ENCODE measurements at places on chromosomes 4 and X.

DNA sequence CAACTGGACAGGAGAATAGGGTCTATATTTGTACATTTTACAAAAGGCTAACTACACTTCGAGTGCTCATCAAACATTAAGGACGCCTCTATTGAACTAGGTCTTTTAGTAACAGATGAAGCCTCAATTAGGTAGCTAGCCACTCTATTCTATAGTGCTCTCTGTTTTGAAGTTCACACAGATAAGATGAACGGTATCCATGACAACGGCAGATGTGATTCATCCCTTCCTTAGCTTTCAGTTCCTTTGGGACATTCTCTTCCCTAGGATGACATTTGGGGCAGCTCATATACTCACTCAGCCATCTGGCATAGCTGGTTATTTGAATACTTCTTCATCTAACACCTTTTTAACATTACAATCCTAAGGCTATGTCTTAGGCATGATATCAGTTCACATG lies 62.4 kb upstream of the WDFY3 start:
- DNase-seq = peak; percentile 6

- no peak for DNase-seq
Measured at GRCh38 chr4:101593666-101594065, 196.9 kb upstream of the BANK1 start.

DNA sequence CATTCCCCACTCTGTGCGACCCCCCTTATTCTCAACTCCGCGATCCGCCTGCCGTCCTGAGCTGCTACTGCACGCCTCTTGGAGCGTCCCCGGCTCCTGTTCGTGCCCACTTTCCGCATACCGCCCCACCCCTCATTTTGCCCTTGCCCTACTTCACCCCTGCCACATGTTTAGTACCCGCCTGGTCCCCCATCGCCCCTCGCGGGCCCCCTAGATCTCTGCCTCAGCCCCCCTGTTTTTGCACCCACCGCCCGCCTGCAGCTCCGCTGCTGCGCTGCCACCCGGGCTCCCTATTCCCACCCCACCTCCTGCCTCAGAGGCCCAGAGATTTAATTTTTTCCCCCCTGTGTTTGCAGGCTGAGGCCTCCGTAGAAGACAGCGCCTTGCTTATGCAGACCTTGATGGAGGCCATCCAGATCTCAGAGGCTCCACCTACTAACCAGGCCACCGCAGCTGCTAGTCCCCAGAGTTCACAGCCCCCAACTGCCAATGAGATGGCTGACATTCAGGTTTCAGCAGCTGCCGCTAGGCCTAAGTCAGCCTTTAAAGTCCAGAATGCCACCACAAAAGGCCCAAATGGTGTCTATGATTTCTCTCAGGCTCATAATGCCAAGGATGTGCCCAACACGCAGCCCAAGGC lies 1.4 kb downstream of the MAGED1 start:
- peak; percentile 76 for DNase-seq

DNA sequence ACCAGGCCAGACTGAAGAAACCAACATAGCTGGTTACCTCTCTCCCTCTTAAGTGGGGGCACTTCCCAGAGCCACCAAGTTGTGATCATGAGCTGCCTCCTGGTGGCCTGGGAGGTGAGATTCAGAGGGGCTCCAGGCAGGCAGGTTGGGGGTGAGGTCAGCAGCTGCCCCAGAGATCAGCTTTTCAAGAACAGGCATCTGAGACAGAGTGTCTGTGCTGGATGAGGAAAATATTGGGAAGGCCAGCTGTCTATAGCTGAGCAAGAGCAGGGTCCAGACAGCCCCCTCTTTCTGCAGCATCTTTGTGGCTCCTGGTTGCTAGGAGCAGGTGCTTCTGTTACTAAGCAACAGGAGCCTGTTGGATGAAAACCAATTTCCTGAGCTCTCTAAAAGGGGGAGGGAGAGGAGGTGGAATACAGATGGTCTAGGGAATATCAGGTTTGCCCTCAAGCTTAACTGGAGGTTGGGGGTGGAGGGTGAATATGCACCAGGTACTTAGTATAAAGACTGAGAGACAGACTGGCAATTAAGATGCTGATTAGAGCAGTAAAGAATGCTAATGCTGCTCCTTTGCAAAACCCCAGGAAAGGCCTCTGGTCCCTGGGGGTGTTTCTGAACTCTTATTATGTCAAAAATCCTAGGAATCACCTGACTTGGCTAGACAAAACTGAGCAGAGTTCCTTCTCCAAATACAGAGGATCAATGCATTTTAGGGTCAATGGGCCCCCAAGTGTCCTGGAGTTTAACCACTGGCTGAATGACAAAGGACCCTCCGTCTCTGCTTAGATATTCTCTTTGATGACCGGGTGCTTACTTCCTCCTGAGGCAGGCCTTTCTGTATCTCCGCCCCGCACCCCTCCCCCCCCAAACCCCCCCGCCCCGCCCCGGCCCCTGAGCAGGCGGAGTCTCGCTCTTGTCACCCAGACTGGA lies 21.4 kb downstream of the ZCCHC13 start:
- peak; percentile 77 for DNase-seq

- no peak for DNase-seq
Measured at GRCh38 chr4:168071304-168071703, 21.0 kb upstream of the ANXA10 start.

- no peak for DNase-seq
Measured at GRCh38 chrX:40091691-40092421, 5.9 kb downstream of the BCOR start.

DNA sequence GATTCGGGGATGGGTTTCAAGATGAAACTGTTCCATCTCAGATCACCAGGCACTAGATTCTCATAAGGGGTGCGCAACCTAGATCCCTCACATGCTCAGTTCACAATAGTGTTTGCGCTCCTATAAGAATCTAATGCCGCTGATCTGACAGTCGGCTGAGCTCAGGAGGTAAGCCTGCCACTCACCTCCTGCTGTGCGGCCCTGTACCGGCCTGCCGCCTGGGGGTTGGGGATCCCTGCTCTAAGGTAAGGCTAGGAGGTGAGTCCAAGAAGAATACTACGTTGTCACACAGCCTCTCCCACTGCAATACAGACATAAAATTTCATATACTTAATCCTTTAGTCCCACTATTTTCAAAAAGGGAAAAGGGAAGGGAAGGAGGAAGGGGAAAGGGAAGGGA lies 213.4 kb upstream of the HCCS start:
- DNase-seq = no peak

DNA sequence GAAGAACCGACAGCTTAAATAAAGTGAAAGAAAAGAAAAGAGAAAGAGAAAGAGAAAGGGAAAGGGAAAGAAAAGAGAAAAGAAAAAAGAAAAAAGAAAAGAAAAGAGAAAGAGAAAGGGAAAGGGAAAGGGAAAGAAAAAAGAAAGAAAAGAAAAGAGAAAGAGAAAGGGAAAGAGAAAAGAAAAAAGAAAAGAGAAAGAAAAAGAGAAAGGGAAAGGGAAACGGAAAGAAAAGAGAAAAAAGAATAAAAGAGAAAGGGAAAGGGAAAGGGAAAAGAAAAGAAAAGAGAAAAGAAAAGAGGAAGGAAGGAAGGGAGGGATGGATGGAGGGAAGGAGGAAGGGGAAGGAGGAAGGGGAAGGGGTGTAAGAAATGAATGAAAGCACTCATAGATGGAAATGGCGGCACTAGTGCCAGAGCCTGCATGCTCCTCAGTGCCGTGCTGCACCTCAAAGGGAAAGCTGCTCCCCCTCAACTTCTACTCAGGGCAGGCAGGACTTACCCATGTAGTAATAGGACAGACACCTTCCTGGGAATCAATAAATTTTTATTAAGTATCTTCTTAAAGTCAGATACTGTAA lies 70.7 kb downstream of the AFAP1 start:
- DNase-seq = no peak

DNA sequence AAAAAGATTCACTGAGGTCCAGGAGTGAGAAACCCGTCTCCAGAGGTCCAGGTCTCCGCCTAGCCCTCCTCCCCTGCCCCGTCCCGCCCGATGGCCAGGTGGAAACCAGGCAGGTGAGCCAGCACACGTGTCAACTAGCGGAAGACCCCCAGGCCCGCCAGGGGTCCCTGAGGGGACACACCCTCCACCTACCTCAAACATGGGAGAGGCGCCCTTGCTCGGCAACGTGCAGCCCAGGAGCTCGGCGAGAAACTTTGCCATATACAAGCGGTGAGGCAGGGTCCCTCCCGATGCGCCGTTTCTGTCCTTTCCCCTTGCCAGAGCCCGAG lies 330.0 kb downstream of the HNRNPD start:
- DNase-seq = peak; percentile 45

GRCh38 chr4:29538889-29539646 lies 1181.1 kb upstream of the PCDH7 start:
- no peak for DNase-seq

GRCh38 chr4:178632415-178632814 lies 1190.2 kb upstream of the AGA start:
- peak; percentile 10 for DNase-seq

GRCh38 chrX:1420371-1420770 lies 28.5 kb upstream of the SLC25A6 start:
- no peak for DNase-seq

DNA sequence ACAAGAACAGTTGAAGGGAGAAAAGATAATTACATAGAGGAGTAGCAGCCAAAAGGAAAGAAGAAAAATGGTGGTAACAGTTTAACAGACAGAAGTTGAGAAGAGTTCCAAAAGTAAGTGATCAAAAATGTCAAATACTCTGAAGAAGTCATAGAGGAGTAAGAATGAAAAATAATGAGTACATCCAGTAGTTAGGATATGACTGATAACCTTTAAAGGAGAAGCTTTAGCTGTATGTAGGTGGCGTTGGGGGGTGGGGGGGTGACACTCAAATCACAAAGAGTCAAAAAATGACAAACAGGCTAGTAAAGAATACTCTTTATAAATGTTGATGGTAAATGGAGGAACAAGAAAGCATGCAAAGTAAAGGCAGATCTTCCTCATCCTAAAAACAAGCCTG lies 40.6 kb downstream of the RAB33A start:
- no peak for DNase-seq

DNA sequence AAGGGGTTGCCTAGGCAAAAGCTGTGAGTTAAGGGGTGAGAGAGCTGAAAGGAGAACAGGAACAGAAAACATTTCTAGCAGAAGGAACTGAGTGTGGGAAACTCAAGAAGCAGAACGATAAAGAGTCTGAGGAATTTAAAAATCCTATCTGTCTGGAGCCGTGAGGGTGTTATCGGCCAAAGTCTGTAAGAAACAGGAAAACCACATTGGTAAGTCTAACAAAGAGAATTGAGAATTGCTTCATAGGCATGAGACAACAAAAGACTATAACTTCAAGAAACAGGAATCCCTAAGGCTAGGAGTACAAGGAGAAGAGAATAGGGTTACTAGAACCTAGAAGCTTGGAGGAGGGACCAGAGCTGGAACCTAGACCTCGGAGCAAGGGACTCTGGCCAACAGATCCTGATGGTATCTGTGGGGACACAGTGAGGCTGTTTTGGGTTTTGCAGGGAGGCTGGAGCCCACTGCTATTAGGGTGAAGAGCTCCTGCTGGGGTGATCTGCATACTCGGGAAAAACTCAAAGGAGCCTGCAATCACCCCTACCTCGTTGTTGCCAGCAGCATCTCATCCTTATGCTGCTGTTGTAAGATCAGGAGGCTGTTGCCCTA lies 175.6 kb downstream of the FBXO8 start:
- no peak for DNase-seq

GRCh38 chrX:47581731-47582647 lies at the start of gene TIMP1:
Gene TIMP1, plus strand, starts transcription at chrX:47582436. Its CDS starts 980 bp downstream, at chrX:47583416.
- DNase-seq = peak; percentile 93

DNA sequence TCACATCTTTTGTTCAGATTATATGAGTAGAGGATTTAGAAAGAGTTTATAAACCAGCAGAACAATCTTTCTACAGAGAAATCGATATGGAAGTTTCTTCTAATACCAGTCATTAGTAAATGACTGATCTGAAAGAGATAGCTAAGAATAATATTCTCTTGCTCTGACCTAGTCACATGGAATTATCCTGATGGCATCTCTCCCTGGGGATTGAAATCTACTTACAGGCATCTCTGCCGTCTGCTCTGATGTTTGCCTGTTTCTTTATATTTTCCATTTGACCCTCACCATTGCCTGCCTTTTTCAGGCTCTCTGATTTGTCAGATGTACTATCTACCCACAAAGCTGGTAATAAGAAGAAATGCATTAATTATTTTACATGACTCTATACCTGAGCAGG lies 1157.3 kb downstream of the PCDH7 start:
- DNase-seq = peak; percentile 84

- no peak for DNase-seq
Measured at GRCh38 chr4:32142075-32142474, 1421.9 kb downstream of the PCDH7 start.

DNA sequence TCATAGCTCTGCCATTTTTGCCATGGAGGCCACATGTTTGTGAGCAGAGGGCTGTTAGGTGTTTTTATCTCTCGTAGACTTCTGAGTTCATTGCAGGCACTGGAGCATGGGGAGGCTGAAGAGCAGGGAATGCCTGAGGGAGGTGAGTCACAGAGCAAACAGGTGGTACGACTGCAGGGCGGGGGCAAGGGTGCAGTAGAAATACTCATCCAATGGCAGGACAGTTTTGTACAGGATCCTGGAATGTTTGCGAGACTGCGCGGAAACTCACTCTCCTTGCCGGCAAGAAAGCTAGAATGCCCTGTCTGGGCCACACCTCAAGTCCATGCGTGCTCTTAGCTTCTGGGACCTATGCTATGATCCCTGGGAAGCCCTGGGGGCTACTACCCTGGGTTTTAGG lies 20.0 kb upstream of the VCX2 start:
- DNase-seq = no peak

- no peak for DNase-seq
Measured at GRCh38 chr4:172806841-172807240, 361.8 kb upstream of the GALNT7 start.

DNA sequence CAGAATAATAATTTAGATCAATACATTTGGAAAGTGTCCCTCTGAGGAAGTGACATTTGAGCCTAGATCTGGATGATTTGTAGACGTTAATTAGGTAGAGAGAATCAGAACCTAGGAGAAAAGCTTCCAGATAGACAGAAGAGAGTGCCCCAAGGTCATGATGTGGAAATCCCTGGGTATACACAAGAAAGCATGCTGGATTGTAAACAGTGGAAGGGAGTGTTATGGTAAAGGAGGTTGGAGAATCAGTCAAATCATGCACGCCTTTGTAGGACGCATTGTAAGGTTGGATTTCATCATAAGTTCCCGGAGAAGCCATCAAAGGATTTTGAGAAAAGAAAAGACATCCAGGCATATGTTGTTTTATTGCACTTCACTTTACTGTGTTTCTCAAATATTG lies 156.3 kb downstream of the PARM1 start:
- no peak for DNase-seq

DNA sequence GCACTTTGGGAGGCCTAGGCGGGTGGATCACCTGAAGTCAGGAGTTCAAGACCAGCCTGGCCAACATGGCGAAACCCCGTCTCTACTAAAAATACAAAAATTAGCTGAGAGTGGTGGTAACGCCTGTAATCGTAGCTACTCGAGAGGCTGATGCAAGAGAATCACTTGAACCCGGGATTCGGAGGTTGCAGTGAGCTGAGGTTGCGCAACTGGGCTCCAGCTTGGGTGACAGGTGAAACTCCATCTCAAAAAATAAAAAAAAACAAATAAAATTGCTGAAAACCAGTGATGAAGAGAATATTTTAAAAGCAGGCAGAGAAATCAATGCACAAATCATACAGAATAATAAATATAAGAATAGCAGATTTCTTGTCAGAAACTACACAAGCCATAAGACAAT lies 129.3 kb downstream of the SLIT2 start:
- DNase-seq = no peak
